ENCODE measurements at places on chromosomes 12 and 14.

DNA sequence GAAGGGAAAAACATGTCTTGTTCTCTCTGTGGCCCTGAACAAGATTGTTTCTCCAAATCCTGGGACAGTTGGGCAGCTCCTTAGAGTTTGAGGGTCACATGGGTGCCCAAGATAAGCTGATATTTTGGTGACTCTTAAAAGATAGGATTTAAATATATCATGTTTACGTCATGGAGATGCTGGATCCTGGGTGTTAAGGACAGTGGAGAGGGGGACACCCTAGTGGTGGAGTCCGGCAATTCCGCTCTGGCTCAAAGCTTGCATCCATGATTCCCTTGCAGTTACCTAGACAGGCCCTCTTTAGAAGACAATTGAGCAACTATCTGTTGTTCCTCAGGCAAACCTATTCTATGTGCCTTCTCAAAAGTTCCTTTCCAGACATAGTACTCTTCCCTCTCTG, 101.8 kb downstream of the CMKLR1 start:
- H3K36me3 ChIP-seq, result no peaks in the 10 kb centered on the region
- H3K27ac ChIP-seq, result no peak overlapping the region
- DNase-seq, result no peak

- H3K4me3 ChIP-seq, result no peak overlapping the region
- H3K27me3 ChIP-seq, result no peaks in the 10 kb centered on the region
- no peaks in the 10 kb centered on the region for H3K36me3 ChIP-seq
- H3K27ac ChIP-seq, result no peak overlapping the region
- peaks cover 14% of the 10 kb centered on the region for H3K4me1 ChIP-seq
- DNase-seq, result peak; percentile 73
Observed at GRCh38 chr12:122848471-122849351, 13.5 kb downstream of the HIP1R start.

GRCh38 chr12:105084251-105085250, at the start of gene ALDH1L2:
Gene ALDH1L2, minus strand, starts transcription at chr12:105084458. Its CDS starts 22 bp downstream, at chr12:105084436.
- peak within 1 kb of the TSS; percentile 95 for H3K4me3 ChIP-seq
- DNase-seq, result peak; percentile 95
- peak within 1 kb of the TSS; percentile 73 for H3K27ac ChIP-seq
- no peaks in the 10 kb centered on the region for H3K27me3 ChIP-seq

DNA sequence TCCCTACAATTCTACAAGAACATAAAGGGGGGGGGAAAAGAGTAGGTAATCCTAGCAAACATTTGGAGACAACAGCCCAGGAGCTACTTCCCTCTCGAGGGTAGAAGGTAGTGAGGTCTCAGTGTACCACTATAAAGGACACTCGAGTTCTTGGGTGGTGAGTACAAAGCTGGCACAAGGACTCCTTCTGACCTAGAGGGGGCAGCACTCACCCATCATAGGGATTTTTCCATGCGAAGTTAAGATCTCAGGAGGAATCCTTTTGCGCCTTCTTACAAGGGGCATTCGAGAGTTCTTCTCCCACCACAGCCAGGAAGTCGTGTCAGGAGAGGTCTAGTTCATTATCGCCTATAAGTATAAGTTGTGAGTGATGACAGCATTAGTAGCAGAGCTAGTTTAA, 200.2 kb upstream of the RBM19 start:
- no peaks in the 10 kb centered on the region for H3K27me3 ChIP-seq
- no peaks in the 10 kb centered on the region for H3K4me1 ChIP-seq
- no peaks in the 10 kb centered on the region for H3K36me3 ChIP-seq
- H3K4me3 ChIP-seq, result no peak overlapping the region
- H3K27ac ChIP-seq, result no peak overlapping the region

GRCh38 chr14:65439117-65439516, 26.6 kb downstream of the FUT8 start:
- peaks cover 6% of the 10 kb centered on the region for H3K4me1 ChIP-seq
- H3K27me3 ChIP-seq, result no peaks in the 10 kb centered on the region
- H3K36me3 ChIP-seq, result no peaks in the 10 kb centered on the region
- H3K27ac ChIP-seq, result no peak overlapping the region
